NCI-H1694 (cell line): ENCODE measurements at places on chromosomes 4 and X.

DNA sequence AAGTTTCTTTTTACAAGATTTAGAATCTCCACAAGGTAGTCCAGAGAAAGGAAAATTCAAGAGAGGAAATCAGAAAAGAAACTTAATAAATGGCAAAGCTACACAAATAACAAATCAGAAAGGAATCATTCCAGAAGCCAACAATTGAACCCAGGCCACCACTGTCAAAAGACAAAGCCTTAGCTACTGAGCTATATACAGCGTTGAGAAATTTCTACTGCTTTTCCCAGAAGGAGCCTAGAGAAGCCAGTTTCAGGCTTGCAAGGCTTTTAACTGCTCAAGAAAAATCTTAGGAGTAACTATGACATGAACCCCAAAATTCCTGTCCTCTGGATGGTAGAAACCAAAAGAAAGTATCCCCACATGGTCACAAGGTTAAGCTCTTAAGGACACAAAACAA is 129.0 kb downstream of the DMD start:
- no peak for DNase-seq

GRCh38 chr4:90444904-90445303 is 317.7 kb downstream of the CCSER1 start:
- DNase-seq: no peak

DNA sequence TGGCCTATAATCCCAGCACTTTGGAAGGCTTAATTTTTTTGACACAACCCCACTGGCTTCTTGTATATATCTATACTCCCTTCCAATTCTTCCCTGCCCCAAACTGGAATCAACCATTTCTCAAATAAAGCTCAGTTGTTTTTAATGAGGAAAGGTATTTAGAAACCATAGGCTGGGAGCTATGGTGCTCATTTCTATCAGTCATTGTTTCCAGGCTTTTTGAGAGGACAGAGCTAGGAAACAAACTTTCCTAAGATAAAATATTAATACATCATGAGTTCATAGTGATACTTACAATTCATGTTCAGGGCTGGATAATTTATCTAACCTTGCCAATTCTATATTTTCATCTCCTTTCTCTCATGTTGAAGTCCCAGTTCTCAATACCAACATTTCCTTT is 50.3 kb downstream of the BCOR start:
- DNase-seq: no peak

GRCh38 chrX:131359611-131360010 is 70.5 kb upstream of the IGSF1 start:
- DNase-seq: no peak

GRCh38 chr4:136784326-136784725 is 748.0 kb downstream of the PCDH18 start:
- DNase-seq: no peak

DNA sequence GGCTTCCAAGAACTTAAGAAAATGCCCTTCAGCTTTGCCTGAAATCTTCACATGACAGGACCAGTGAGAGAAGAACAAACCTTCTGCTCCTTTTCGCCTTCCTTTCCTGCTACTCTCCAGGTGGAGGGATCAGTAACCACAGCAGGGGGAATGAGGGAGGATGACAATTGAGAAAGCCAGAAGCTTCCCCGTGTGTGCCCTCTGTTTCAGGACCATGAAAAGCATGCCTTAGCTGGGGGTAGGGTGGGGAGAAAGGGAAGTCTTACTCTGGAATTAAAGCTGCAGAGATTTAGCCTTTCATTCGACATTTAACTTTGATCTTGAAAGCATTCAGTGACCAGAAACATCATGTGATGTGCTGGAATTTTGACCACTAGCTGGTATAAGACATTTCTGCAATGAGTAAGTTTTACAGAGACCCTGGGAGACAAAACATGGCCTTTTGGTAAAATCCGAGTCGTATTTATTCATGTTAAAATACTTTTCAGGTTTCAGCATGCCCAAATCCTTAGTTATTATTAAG is 10.6 kb upstream of the PUDP start:
- no peak for DNase-seq

DNA sequence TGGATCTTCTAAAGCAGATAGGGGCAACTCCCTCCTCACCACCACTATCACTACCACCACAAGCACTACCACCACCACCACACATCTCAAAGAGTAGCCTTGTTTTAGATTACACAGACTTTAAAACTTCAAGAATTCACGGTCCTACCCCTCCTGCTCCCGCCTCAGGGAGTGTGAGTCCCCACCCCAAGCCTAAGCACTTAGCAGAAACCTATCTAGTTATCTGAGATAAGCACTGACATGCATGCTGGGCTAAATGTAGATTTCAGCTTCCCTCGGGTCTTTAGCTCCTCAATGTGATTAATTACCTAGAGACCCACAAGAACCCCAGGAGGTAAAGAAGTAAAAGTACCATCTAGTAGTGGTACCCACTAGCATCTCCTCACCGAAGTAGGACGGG is 775 bp downstream of the AMOT start:
- DNase-seq: no peak

GRCh38 chrX:54921427-54922021 is 900 bp downstream of the TRO start:
- peak; percentile 77 for DNase-seq

DNA sequence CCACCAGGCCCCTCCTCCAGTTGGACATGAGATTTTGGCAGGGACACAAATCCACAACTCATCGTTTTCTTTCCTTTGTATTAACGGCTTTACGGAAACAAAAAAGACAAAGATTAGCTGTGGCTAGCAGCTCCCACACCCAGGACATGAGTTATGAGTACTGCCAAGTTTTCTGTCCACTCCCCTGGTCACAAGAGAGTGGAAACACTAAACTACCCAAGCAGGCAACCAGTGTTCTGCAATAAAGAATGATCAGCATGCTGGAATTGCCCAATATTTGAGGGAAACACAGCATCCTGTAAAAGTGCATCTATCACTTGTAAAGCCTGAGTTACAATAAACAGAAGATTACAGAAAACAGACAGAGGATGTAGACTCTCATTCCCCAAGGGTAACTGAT is 358.4 kb downstream of the NLGN4X start:
- DNase-seq: no peak

- DNase-seq: no peak
Observed at GRCh38 chr4:23890369-23891063, 669 bp upstream of the PPARGC1A start.

DNA sequence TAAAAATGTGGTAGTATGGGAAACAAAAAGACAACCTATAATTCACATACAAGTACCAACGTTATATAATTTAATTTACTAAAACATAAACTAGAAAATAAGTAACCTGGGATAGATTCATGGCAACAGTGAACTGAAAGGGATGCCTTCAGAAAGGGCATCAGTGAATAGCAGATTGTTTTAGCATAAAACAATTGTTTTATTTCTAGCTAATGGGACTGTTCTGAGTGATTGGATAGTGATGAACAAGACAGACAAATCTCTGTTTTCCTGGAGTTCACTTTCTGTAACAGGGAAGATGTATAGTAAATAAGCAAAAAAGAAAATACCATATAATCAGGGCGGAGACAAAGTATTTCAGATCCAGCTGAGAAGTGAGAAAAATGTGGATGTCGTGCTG is 379.1 kb upstream of the SPOCK3 start:
- DNase-seq: no peak

- DNase-seq: peak; percentile 46
Observed at GRCh38 chrX:53312946-53313727, 31.8 kb upstream of the IQSEC2 start.

GRCh38 chr4:109977854-109978501 is 65.3 kb downstream of the EGF start:
- peak; percentile 32 for DNase-seq

DNA sequence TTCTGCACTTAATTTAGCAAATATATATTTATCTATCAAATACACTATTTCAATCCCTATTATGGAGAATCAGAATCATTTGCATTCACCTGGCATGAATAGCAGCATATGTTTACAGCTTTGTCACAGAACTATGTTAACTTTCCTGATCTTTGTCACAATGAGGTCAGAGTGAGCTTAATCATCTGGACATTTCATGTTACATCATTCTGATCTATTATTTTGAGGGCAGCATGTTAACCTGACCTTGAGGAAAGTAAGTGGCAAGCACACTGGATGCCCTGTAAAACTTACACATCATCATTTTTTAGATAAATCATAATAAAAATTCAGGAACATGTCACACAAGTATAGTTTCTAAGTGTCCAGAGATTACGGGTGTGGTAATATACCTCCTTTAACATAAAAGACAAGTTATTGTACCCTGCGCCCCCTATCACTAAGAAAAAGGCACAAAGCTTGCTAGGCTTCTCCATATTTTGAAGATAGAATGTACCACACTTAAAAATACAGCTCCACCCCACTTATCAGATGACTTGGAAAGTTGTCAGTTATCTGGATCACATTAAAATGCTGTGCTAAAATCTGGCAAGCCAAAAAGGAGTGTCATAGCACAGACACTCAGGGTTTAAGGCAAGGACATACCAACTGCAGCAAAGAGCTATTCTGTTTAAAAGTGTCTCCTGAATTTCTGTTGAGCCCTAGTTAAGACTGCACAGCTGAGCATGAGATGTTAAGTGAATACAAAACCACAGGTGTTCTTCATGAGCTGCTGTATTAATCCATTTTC is 182.7 kb upstream of the FAT4 start:
- DNase-seq: no peak

- DNase-seq: no peak
Observed at GRCh38 chr4:14294611-14295010, 667.1 kb upstream of the BOD1L1 start.

- no peak for DNase-seq
Observed at GRCh38 chr4:96379524-96379923, 539.6 kb downstream of the PDHA2 start.
